ENCODE measurements at places on chromosomes 12 and 14.

DNA sequence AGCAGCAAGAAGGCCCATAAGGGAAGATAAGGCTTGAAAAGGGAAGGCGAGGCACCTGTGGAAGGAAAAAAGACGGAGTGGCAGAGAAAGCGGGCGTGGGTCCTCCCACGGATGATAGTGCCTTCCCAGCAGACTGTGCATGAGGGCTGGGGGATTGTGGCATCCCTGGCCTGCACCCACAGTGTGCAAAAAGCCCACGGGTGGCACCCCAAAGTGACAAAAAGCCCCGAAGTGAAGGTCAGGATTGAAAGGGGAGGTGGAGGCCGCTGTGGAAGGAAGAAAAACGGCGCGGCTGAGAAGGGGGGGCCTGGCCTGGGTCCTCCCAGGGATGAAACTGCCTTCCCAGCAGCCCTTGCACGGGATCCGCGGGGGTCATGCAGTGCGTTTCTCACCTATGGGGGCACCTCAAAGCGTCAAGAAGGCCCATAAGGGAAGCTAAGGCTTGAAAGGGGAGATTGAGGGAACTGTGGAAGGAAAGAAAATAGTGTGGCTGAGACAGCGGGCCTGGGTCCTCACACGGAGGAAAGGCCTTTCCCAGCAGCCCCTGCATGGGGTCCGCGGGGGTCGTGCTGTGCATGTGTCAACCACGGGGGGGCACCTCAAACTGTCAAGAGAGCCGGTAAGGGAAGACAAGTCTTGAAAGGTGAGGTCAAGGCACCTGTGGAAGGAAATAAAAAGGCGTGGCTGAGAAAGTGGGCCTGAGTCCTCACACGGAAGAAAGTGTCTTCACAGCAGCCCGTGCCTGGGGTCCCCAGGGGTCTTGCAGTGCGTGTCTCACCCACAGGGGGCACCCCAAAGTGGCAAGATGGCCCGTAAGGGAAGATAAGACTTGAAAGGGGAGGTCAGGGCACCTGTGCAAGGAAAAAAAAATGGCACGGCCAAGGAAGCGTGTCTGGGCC, 274.1 kb downstream of the ALG10 start:
- no peak for DNase-seq

DNA sequence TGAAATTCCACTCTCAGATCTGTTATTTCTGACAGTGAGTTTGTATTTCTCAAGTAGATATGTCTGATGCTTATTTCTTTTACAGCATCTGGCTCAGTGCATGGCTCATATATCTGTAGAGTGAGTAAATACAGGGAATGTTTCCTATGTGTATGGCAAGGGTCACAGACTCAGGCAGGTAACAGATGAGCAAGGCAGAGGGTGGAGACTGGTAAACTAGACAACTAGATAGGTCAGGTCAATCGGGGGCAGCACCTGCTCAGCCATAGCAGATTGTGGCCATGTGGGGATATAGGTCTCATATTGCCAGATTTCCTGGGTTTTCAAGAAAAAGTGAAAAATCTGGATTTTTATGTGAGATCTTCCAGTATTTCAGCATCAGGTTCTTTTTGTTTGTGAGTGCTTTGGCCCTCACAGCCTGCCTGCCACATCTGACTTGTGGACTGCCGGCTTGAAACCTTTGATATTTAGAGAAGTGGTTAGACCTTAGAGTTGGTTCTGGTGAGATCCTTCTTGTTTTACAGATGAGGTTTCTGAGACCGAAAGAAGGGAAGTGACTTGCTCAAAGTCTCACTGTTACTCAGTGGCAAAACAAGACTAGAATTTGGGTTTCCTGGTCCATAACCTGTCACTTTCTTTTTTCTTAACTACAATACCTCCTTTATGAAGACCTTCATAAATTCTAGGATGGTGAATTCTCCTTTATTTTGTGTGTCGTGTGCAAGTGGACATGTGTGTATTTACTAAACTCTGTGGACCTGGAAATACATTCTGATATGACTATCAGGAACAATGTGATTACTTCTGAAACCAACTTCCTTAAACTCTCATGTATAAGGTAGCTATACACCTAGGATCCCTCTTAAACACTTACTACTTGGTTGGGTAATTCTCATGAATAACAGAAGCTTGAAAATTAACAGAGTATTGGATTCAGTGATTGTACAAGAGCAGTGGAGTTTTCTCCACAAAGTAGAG, 34.4 kb downstream of the PROX2 start:
- no peak for DNase-seq

DNA sequence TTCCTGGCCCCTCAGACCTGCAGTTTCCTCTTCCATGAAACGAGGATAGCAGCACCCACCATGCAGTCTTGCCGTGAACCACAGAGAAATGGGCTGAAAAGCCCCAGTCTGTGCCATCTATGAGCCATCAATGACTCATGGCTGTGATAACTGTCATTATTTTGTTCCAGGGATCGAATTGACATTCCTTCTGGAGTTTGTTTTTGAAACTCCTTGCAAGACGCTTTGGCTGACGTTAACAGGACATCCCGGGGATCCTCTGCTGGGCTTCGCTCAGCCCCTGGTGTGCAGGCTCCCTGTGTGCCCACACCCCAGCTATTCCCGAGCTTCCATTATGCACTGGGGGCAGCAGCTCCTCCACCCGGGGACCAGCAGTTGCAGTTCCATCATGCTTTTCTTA, 33.8 kb downstream of the MMAB start:
- peak; percentile 13 for DNase-seq

GRCh38 chr12:5273709-5274108, 158.2 kb upstream of the NTF3 start:
- DNase-seq: no peak

DNA sequence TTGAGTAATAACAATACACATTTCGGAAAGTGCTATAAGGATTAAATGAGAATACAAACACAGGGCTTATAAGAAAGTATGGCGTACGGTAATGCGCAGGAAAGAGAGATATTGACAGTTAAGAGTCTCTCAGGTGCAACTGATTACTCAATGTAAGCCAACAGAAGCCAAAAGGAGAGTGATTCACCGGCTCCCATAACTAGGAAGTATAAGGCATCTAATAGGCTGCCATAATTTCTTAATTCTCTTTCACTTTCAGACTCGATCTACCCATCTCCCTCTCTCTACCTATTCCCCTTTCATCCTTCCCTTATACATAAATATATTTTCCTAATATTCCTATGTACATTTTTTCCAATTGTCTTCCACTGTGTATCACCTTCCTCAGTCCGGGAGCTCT, 90.0 kb downstream of the MDGA2 start:
- DNase-seq: no peak

DNA sequence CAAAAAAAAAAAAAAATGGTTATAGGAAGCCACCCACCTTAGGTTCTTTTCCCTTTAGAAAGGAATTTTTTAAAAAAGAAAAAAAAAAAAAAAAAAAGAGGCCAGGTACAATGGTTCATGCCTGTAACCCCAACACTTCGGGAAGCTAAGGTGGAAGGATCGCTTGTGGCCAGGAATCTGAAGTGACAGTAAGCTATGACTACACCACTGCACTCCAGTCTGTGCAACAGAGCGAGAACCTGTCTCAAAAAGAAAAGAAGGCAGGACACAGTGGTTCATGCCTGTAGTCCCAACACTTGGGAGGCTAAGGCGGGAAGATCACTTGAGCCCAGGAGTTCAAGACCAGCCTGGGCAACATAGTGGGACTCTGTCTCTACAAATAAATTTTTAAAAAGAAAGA, 36.0 kb downstream of the SPTLC2 start:
- DNase-seq: no peak

- no peak for DNase-seq
These were observed 4.9 kb downstream of the TMEM121 start for GRCh38 chr14:105531088-105531893.

GRCh38 chr14:94940263-94940993, 170.5 kb upstream of the GSC start:
- no peak for DNase-seq

DNA sequence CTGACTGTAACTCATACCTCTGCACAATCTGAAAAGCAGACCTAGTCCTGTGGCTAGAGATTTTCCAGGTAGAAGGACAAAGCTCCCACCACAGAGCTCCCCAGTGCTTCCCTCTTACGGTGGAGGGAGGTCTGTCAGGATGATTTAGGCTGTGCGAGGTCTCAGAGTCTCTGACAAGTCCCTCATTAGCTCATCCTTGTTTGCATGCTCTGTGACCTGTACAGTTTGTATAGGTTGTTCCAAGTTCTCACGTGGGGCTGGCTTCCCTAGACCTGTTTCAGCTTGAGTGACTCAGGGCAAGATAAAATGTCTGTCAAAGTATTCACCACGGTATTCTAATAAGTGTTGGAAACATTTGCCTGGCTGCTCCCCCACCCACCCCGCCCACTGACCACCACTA, 34.8 kb downstream of the ASCL1 start:
- DNase-seq: no peak

GRCh38 chr12:113980537-113981337, 14.6 kb upstream of the RBM19 start:
- DNase-seq: peak; percentile 65

GRCh38 chr14:99133636-99134515, 138.1 kb downstream of the BCL11B start:
- no peak for DNase-seq

DNA sequence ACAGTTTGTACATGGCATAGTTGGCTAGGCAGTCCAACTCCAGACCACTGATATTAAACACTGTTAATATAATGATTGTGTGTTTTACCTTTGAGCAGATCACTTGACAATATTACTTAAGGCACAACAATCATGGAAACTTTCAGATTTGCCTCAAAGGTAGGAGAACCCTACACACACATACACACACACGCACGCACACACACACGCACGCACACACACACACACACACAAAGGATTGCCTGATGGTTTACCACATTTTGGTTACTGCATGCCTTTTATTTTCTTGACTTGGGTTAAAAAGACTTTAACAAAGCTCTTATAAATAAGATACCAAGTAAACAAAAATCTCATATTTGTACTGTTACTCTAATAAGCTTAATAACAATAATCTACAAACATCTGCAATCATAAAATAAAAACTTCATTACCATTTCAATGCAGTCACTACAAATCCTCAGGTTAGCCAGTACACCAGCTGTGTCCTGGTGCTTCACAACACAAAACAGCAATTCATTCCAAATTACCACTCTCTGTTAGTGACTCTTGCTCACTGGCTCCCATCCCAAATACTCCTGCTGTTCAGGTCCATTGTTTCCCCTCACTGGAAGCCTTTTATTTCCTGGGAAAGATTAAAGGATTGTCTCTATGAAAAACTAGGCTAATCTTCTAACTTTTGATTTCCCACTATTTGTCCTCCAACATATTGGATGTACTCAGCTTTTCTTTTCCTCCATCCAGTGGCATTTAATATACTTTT, 175.2 kb upstream of the ATP2B1 start:
- DNase-seq: no peak

GRCh38 chr14:68807148-68807600, 14.3 kb upstream of the ZFP36L1 start:
- DNase-seq: peak; percentile 89

DNA sequence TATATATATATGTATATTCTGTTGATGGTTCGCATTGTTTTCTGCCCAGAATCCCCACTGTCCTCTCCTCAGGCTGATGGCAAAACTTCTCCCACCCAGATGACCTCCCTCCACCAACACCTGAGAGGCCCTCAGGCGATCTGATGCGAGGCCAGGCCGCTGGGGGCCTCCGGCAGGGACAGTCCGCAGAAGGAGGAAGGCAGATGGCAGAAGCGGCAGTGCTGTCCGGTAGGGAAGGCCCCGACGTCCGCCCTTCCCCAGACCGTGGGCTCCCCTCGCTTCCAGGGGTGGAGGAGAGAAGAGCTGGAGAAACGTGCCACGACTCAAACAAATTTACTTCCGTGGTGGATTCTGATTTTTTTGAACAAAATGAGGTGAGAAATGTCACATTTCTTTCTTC, 178.3 kb upstream of the RGS6 start:
- DNase-seq: no peak

DNA sequence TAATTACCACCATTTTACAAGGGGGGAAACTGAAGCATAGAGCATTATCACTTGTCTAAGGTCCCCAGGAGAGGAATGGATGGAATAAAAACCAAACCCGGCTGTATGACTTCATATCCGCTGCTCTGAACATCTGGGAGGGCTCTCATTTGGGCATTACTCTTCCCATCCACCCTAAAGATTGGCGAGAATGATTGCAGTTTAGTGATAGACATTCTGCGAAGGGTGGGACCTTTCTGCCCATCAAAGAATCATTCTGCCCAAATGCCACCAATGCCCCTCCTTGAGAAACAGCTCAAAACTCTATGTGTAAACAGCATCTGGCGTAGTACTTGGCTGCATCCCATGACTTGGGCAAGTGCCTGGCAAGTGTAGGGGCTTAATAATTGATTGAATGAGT, 11.6 kb downstream of the CHST11 start:
- no peak for DNase-seq

- peak; percentile 57 for DNase-seq
These were observed 62.0 kb downstream of the SLC25A47 start for GRCh38 chr14:100384819-100385813.

DNA sequence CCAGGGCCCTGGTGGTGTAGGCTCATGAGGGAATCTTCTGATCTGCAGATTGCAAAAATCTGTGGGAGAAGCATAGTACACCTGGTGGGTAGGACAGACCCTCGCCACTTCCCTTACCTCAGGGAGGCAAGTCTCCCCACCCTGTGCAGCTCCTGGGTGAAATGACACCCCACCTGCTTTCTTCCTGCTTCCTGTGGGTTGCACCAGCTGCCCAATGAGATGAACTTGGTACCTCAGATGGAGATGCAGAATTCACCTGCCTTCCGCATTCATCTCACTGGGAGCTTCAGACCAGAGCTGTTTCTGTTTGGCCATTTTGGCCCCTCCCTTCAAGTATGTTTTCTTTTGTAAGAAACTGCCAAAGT, 4.7 kb downstream of the CLEC2D start:
- DNase-seq: no peak

GRCh38 chr14:102314242-102315011, 5.1 kb upstream of the ZNF839 start:
- peak; percentile 77 for DNase-seq

- DNase-seq: no peak
These were observed 26.1 kb downstream of the DTX1 start for GRCh38 chr12:113082486-113083148.

DNA sequence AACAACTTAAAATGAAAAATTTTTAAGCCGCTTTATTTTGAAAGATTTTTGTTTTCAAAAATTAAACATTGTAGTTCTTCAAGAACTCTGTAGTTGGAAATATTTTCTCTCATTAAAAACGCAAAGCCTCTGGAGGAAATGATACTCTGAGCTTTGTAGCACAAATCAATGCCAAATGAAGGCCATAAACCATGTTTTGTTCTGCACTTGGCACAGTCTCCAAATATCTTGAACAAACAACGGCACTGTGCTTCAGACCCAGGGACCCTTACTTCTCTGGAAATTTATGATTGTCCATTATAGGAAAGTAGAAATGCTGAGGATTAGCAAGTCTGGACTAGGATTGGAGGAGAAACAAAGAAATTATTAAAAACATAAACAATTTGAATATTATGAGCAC, 160.8 kb upstream of the BMP4 start:
- no peak for DNase-seq

- no peak for DNase-seq
These were observed 443.4 kb downstream of the GLT1D1 start for GRCh38 chr12:129296671-129297070.

DNA sequence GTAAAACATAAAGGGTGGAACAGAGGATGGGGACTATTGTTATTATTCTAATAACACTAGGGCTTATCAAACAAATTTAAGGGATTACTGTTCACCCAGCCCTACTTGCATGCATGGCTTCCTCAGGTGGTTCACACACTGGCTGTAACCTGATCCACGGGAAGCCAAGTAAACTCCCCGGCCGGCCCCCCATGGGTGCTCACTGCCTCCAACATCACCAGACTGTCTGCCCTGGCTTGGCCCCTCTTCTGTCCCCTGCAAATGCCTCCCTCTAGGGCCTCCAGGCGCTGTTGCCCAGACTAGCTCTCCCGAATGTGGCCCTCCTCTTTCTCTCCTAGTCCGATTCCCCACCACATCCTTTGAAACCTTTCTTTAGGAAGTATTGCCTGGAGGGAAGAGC, 18.6 kb downstream of the FAIM2 start:
- no peak for DNase-seq

Measured in fibroblast of gingiva (primary cell).